ENCODE measurements at places on chromosomes 11 and 22. TPM values are rescaled to one million over a fixed set of nuclear protein-coding genes. Genes with fewer than 3 reads are reported as not detected.

The TH gene
- not detected for total RNA-seq

The C11orf87 gene
- not detected for total RNA-seq

The KIF18A gene
- total RNA-seq, result 4.8 TPM

GRCh38 chr11:84804041-84804440 is 823.1 kb downstream of the DLG2 start:
- no peak for DNase-seq

GRCh38 chr22:45008751-45009605 is 827 bp downstream of the PHF21B start:
- DNase-seq, result peak; percentile 7

GRCh38 chr11:126146454-126147192 is 64.8 kb downstream of the RPUSD4 start:
- DNase-seq, result no peak

DNA sequence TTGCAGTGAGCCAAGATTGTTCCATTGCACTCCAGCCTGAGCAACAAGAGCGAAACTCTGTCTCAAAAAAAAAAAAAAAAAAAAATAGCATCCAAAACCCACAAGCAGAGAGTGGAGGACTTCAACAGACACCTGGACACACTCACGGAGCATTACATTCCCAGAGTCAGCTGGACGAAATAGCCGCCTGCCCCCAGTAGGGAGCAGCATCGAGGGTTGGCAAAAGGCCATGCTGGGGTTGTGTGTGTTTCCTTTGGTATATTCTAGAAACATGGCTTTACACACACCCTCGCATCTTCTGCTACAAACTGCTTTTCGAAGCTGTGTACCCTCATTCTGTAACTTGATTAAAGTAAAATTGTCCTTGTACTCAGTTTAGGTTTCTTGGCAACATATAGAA is 5.3 kb downstream of the ADA2 start:
- DNase-seq, result peak; percentile 73

DNA sequence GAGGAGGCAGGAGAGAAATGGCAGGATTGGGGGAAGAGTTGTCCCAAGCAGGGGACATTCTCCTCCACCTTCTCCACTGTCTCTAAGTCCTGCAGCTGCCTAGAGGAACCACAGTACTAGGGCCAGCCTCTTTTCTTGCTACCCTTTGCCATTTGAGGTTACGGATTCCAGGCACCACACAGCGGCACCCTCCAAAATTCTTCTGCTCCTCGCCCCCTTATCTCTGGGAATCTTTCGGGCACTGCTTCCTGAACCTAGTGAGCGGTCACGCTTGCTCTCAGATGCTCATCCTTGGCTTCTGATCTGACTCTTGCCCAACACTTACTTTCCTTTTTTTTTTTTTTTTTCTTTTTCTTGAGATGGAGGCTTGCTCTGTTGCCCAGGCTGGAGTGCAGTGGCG is 26.6 kb upstream of the XBP1 start:
- no peak for DNase-seq

GRCh38 chr11:23991165-23991539 is 505.7 kb upstream of the LUZP2 start:
- DNase-seq, result no peak

GRCh38 chr11:120108154-120108784 is 29.6 kb downstream of the TRIM29 start:
- peak; percentile 72 for DNase-seq

DNA sequence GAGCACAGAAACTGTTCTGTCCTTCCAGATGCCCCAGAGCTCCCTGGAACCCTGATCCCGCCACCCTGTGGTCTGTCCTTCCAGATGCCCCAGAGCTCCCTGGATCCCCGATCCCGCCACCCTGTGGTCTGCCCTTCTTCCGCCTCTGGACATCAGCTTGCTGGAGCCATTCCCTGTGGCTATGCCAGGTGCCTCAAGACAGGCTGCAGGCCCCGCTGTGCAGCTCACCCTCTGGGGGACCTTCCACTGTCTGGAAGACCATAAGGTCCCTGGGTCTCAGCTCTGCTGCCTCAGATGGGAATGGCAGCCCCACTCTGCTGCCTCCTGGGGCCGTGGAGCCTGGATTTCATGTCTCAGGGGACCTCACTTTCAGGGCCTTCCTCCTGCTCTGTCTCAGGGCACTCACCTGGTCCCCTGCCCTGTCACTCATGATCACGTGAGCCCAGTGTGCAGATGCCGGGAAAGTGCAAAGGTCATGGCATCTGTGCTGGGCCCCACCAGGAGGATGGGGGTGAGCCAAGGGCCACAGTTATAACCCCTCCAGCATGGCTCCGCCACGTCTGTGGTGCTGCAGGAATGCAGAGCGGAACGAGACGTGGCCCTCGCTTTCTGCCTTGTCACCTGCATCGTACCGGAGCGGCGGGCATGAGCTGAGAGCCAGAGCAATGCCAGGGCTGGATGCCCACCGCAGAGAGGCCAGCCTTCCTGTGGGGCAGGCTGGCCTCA is 1520.7 kb downstream of the BRD1 start:
- DNase-seq, result no peak

DNA sequence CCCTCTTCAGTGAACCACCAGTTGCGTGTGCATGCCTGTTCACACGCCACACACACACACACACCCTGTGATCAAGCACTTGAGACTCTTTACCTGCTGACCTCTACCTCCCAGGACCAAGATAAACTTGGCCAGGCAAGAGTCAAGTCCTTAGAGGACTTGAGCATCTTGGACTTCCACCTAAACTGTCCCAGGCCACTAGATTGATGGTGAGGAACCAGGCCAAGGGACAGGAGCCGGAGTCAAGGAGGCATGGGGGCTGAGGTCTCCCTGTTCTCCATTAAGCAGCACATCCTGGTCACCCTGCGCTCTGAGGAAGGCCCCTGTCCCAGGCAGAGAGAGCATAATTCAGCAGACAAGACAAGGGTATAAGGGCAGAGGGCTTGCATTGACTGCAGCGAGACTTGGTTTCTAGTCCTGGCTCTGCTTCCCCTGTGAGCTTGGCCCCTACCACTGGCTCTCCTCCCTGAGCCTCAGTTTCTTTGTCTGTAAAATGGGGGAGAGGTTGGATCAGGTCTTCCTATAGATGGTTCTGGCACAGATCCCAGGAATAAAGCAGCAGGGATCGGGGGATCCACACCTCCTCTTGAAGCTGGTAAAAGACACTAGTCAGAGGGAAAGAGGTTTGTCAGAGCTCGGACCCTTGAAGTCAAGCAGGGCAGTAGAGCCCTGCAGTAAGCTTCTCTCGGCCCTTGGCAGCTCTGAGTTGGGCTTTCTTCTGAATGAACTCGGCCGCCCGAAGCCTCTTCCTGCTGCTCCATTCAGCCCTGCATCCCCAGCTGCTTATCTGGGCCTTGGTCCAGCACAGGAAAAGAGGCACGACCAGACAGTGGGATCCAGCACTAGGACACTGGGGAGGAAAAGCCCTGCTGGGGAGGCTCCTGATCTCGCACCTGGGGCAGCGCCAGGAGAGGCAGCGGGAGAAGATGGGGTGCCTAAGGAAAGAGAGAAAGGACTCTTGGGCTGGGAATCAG is 2.0 kb downstream of the CREB3L1 start:
- peak; percentile 72 for DNase-seq

GRCh38 chr11:40291741-40292140 is 1167.7 kb downstream of the LRRC4C start:
- no peak for DNase-seq

DNA sequence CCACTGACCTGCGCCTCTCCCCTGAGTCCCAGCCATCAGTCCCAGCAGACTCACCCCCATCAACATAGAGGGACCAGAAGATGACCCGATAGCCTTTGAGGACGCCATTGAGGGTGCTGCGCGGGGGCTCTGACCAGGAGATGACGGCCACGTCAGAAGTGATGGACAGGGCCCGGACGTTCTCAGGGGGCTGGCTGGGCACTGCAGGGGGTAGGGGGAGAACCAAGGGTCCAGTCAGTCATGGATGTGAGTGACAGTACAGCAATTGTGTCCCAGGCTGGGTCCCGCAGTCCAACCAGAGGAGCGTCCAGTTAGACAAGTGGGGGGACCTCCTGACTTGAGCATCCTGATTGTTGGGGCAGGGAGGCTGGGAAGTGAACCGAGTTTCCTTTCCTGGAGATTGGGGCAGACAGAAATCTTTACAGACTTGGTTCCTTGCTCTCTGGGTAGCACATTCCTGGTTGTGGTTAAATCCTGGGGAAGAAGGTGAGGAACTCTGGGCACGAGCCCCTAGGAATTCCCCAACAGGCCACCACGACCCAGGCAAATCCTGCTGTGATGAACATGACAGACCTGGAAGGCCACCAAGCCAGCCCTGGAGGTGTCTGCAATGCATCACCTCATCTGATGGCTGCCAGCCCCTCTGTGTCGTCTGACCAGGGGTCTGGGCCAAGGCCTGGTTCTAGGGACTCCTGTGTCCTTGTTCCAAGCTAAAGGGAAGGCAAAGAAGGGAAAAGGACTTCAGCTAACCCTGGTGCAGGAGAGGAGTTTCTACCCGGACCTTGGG is 133.9 kb downstream of the CEP164 start:
- DNase-seq, result no peak

- peak; percentile 85 for DNase-seq
Observed at GRCh38 chr11:78564490-78565467, 9.9 kb downstream of the NARS2 start.

All from dermis blood vessel endothelial cell (primary cell).